ENCODE measurements at places on chromosomes 7 and 10.

- no peak for DNase-seq
Observed at GRCh38 chr7:24580283-24580946, 7.2 kb downstream of the PALS2 start.

GRCh38 chr7:140390466-140391190 lies 7.7 kb downstream of the SLC37A3 start:
- DNase-seq, result no peak

DNA sequence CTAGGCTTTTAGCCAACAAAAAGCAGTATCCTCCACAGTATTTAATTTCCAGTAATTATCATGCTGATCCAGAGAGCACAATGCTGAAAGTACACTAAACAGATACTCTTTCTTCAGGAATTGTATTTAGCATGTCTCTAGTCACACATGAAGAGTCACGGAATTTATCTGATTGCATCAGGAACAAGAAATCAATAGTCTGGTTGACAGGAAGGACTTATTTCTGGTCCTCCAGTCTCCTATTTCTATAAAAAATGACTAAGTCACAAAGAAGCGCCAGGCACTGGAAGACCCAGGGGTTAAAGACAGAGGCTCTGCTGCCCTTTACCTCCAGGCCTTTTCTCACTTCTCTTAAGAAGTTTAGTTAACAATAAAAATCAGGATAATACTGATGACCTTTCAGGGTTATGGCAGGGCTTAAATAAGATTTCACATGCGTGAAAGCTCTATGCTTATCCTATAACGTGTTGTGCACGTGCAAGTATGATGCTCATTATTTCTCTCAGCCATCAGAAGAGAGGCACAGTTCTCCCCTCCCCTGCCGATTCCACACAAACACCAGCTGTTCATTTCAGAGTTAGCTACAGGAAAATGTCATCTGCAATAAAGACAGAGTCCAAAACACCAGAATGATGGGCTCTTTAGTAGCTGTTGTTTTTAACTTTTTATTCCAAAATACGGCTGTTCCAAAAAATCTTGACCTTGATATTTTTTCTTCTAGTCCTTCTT lies 36.9 kb downstream of the SLC26A4 start:
- no peak for DNase-seq

- no peak for DNase-seq
Observed at GRCh38 chr10:58237014-58237834, 30.5 kb downstream of the IPMK start.

DNA sequence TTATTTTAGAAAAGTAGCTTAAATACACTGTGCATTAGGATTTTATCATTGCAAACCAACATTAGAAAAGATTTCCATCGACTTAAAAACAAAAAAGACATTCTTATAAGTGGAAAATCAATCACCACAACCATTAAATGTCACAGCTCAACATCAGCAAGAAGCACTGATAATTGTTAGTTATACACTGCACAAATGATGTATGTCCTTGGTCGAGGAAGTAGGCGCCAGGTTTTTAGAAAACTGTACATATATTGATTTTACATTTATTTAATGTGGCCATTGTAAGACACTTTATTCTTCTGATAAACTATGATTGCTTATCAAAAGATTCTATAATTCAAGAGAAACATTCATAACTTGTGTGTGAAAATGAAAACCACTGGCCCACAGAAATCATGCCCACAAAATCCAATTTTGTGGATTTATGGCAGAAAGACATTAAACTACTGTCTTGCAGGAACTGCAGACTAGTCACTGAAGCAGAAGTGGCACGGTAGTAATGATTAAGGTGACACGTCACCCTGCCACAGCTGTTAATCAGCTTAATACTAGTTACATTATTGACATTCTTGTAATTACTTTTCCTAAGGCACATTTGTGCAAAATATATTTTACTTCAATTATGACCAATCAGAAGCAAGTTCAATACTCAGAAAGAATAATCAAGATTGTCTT lies 79.4 kb downstream of the VPS41 start:
- no peak for DNase-seq
